T-helper 2 cell (primary cell): ENCODE measurements at places on chromosomes 1 and 21.
A peak's percentile ranks its signal among the peaks of the same experiment; 100 is the strongest.

- no peak for DNase-seq
These were observed 159.9 kb upstream of the RUNX1 start for GRCh38 chr21:35208810-35209517.

- DNase-seq, result no peak
These were observed 161.8 kb upstream of the IRF2BP2 start for GRCh38 chr1:234771642-234772344.

DNA sequence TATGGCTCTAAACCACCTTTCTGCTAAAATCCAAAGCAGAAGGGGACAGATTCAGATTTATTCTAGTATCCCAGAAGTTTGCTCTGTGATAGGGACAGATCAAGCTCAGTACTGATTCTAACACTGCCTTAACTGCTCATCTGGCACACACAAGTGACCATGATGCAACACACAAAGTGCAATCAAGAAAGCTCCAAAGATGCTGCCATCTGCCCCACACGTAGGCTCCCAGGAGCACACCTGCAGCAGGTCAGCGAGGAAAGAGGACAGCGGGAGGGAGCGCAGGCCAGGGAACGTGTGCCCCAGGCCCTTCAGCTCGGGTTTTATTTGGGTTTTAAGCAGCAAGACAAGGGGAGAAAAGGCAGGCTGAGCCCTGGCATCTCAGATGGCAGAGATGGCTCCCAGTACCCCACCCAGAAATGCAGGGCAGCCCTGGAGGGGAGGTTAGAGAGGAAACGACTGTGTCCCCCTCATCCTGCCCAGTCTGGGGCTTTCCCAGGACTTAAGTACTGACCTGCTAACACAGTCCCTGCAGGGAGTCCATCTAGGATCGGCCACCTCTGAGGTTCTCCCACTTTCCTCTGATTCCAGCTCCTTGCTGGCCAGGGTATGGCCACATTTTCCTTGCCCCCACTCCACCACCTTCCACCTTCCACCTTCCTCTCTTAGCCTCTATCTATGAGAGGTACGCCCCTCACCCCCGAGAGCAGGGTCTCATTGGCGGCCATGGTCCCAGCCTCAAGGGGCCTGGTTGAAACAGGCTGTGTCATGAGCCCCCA, 1.2 kb downstream of the TRIM11 start:
- DNase-seq, result no peak

GRCh38 chr1:66562561-66562960, 28.6 kb downstream of the SGIP1 start:
- no peak for DNase-seq

- DNase-seq, result no peak
These were observed 252.6 kb downstream of the RHOU start for GRCh38 chr1:228987736-228988506.

GRCh38 chr1:161133220-161133740, 813 bp upstream of the DEDD start:
- DNase-seq, result no peak

GRCh38 chr1:76237211-76237610, 162.7 kb downstream of the ST6GALNAC3 start:
- no peak for DNase-seq

GRCh38 chr1:214662223-214662785, 59.3 kb downstream of the CENPF start:
- no peak for DNase-seq

DNA sequence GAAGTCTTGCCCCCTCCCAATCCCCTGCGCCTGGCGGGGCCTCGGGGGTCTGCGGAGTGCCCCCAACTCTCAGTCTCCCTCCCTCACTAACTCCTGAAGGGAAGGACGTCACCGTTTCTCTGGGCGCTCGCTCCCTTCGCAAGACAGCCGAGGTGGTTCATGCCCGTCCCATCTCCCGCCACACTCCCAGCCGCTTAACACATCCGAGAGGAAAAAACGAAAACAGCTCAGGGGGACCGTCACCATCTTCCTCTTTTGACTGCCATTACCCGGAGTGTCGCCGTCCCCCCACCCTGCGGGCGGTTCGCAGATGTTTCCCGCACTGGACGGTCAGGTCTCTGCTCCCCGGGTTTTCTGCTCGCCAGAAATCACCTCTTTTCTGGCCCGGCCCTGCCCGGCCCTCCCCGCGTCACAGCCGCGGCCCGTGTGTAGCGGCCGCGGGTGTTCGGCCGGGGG, 532 bp downstream of the ERO1B start:
- DNase-seq, result no peak

- DNase-seq, result no peak
These were observed 14.2 kb upstream of the AMIGO1 start for GRCh38 chr1:109523706-109524105.

DNA sequence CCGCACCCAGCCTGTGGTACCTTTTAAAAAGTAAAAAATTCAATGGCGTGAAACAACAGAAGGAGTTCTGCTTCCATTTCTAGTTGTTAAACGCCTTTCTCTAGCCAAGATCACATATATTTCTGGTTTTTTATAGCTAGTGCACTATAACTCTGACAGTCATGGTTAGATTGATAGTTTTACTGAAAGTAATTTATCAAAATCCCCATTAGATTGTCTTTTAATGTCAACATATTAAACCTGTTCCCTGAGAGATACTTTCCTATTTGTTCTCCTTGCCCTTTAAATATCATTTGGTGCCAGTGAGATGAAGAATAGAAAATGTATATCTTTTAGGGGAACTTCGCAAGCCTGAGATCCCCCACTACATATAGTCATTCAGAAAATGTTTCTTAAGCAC, 7.3 kb downstream of the SMAP2 start:
- DNase-seq, result no peak

- no peak for DNase-seq
These were observed 74.2 kb downstream of the DTL start for GRCh38 chr1:212109728-212110127.

DNA sequence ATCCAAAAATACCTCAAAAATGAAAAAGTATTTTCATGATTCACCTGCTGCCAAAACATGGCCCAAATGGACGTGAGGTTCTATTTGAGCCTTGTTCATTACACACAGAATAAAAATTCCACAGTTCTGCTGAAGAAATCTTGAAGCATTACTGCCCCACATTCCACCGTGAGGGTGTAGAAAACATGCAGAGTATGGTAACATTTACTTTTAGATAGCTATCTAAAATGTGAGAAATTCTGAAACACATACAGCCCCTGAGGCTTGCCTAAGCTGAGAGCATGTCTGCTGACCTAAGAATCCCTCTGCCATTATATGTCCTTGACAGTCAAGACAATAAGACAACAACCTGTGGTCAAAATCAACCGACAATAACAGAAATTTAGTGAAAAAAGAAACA, 186.5 kb downstream of the DSCAM start:
- no peak for DNase-seq

DNA sequence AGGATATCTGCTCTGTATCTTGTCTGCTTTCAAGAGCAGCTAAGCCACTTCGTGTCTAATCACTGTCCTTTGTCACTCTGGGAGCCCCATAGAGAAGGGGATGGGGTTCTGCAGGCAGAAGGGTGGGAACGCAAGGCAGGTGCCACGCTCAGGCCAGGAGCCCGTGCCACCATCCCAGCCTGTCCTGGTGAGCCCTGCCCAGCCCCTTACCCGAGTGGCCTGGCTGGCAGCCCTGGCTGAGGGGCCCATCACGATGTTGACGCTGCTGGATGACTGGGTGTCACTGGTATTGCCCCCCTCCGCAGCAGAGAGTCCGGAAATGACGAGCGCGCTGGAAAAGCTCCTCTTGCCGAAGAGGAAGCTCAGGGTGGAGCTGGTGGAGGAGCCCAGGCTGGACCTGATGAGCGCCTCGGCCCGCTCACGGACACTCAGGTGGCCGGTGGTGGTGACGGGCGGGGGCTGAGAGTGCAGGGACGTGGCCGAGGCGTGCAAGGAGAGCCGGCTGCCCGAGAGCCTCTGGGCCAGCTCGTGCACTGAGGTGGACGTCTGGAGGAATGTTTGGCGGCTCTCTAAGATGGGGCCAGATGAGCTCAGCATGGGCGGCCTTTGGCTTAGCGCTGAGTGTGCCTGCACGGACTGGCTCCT, 35.6 kb downstream of the NTPCR start:
- no peak for DNase-seq

DNA sequence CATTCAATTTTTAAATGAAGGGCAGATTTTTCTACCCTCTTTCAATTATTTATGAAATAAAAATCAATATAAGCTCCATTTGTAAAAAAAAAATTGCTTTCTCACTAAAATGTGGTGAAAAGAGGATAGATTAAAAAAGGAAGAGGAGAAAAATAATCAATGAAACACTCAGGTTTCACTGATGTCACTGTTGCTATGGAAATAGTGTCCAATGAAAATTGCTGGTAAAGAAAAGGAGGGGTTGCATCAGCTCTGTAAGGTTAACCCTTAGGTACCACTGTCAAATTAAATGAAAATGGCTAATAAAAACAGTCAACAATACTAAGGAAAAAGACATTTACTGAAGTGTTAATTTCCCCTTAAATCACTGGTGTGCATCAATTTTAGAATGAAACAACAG, 91.6 kb upstream of the TTC39A start:
- peak; percentile 7 for DNase-seq

GRCh38 chr21:45767071-45768006, 123.8 kb downstream of the PCBP3 start:
- DNase-seq, result peak; percentile 83

DNA sequence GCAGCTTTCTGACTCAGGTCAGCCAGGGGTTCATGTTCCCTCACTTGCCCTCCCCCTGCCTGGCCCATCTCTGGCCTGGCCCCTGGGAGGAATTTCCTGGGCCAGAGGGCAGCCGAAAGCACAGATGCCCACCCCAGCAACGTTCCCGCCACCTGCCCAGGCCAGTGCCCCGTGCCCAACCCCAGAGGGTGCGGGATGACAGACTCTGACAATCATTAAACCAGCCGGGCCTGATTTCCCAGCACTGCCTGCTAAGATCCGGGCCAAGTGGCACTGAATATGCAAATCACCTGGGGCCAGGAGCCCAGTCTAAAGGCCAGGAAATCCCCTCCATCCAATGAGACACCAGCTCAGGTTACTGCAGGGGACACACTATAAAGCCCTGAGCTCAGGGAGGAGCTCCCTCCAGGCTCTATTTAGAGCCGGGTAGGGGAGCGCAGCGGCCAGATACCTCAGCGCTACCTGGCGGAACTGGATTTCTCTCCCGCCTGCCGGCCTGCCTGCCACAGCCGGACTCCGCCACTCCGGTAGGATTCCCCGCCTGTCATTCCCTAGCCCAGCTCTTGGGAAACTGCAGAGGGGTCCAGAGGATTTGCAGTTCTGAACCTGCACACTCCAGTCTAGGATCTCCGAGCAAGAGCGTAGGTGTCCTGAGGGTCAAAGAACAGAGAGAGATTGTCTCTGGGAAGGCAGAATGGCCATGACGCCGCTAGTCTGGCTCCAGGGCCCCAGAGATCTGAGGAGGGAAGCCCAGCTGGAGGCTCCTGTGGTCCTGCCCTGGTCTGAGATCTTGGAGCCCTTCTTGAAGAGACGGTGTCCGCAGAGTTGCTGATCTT, at the start of gene ELF3:
Gene ELF3 (plus strand): TSS at position 408 of the 836 bp plus-strand sequence. CDS start 550 bp downstream, outside the sequence.
- no peak for DNase-seq

DNA sequence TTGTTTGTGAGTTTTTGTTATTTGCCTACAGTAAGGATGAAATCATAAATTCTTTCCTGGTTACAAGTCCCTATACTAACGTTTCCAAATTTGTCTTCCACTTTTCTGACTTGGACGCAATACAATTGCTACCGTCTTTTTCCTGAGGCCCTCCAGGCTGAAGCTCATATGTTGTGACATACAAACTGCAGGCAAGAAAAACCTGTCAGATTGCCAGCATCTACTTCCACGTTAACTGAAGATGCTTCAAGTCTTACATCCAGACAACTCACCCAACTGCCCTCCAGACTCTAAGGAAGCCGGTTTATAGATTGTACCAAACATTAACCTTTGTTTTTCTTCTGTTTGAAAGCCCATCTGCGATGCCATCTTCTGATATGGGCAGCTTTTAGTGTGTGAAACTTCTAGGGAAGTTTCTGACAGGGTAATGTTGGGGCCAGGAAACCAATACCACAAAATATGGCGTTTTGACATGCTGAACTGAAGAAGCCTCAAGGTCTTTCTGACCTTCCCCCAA, 21.4 kb upstream of the RNF11 start:
- DNase-seq, result peak; percentile 94

DNA sequence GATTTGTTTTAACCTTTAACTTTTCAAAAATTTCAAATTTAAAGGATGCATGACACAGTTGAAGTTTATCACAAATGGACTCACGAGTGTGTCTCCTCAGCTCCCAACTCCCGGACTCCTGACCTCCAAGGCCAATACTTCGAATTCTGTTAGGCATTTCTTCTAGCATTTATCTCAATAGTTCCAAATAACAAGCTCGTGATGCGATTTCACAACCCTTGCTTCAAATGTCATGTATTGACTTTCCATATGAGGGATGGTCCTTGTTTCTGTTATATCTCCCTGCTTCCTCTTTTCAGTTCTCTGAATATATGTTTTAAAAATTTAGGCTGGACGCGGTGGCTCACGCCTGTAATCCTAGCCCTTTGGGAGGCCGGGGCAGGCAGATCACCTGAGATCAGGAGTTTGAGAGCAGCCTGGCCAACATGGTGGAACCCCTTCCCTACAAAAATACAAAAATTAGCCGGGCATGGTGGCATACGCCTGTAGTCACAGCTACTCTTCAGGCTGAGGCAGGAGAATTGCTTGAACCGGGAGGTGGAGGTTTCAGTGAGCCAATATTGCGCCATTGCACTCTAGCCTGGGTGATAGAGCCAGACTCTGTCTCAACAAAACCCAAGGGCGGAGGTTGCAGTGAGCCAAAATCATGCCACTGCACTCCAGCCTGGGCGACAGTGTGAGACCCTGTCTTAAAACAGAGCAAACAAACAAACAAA, 52.0 kb upstream of the TINAGL1 start:
- DNase-seq, result no peak

GRCh38 chr1:32754317-32755097, 51.9 kb upstream of the SYNC start:
- peak; percentile 36 for DNase-seq

- DNase-seq, result no peak
These were observed 73.5 kb upstream of the AKT3 start for GRCh38 chr1:243923292-243924171.

DNA sequence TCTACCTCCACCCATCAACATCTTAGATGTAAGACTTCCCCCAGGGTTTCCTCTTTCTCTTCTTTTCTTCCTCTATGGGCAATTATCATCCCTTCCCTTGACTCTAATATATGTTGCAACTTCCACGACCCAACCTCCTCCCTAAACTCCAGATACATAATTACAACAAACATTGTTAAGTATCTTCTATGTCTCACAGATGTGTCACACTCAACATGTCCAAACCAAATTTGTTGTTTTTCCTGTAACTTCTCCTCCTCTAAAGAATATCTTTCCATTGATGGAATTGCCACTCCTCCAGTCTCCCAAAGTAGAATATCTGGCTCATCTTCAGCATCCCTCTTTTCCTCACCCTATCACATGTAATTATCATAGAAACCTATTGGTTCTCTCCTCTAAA, 314.2 kb downstream of the RWDD3 start:
- DNase-seq, result no peak

GRCh38 chr1:248825136-248825535, 579 bp downstream of the SH3BP5L start:
- DNase-seq, result no peak

DNA sequence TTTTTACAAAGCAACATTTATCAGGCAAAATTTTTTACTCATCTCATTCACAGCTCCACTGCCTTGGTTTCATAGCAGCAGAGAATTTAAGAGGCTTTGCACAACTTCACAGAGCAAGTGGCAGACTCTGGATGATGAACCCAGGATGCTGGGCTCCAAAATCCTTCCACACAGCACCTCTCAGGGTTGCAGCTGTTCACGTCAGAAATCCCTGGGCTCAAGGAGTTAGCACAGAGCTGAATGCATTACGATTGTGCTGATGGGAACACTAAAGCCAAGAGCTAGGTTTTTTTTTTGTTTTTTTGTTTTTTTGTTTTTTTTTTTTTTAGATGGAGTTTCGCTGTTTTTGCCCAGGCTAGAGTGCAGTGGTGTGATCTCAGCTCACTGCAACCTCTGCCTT, 2.4 kb upstream of the HTR6 start:
- DNase-seq, result no peak
